Activated CD4-positive, CD25-positive, alpha-beta regulatory T cell (primary cell): ENCODE measurements at places on chromosomes 13 and 19.
A peak's percentile ranks its signal among the peaks of the same experiment; 100 is the strongest.

GRCh38 chr13:98288211-98288610 is 111.1 kb upstream of the RNF113B start:
- no peak for DNase-seq

GRCh38 chr13:73106513-73107178 is 47.8 kb downstream of the KLF5 start:
- no peak for DNase-seq

DNA sequence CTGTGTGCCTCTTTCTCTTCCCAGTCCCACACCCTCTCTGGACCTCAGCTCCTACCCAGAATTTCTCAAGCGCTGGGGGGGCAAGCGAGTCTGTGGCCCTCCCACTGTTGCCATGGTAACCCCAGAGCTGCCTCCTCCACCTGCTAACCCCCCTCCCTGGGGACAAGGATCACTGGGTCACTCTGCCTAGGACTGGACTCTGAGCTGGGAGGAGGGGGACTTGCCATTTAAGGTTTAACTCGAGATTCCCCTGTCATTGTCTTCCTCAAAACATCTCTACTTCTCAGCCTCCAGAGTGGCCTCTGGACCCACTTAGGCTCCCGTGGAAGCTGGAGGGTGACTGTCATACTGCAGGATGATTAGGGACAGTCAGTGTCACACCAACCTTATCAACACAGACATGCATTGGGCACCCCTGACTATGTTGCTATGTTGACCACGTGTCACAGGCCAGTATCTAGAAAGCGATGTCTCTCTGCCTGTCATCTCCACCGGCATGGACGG is 2.2 kb downstream of the PALM3 start:
- no peak for DNase-seq

DNA sequence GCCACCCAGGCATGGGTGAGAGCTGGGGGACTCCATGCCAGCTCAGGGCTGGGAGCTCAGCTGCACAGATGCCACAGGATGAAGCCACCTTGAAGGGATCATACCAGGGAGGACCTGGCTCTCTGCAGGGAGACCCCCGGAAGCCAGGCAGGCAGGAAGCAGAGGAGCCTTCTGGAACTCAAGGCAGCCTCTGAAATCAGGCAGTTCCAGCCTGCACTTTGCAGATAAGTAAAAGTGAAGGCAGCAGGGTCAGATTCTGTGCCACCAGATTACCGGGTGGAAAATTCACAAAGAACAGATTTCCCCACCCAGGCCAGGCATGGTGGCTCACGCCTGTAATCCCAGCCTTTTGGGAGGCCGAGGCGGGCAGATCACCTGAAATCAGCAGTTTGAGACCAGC is 2.5 kb downstream of the TMEM259 start:
- no peak for DNase-seq

DNA sequence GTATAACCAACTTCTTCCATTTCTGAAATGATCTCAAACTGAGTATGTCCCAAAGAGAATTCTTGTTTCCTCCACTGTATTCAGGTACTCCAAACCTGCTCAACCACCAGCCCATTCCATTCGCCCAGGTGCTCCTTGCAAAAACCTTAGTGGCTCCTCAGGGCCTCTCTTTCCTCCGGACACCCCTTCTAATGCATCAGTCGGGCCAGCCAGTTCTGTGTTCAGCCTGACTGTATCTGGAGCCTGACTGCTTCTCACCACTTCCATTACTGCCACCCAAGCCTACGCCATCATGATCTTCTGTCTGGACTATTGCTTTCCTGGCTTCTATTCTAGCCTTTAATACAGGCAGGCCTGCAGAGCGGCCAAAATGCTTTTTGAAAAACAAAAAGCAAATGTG is 1.5 kb downstream of the PHF11 start:
- no peak for DNase-seq

GRCh38 chr19:34345947-34346351 is 19.0 kb upstream of the GPI start:
- DNase-seq: peak; percentile 32

GRCh38 chr13:24027494-24027893 is 130.2 kb upstream of the C1QTNF9B start:
- DNase-seq: no peak

GRCh38 chr13:103156346-103156998 is 90.3 kb upstream of the SLC10A2 start:
- no peak for DNase-seq

GRCh38 chr19:51138549-51138979 is 3.5 kb upstream of the SIGLEC7 start:
- DNase-seq: no peak

- no peak for DNase-seq
These were observed 89.9 kb upstream of the MAB21L1 start for GRCh38 chr13:35566340-35566739.

- peak; percentile 11 for DNase-seq
These were observed 8.0 kb downstream of the MYO1F start for GRCh38 chr19:8569066-8569771.

DNA sequence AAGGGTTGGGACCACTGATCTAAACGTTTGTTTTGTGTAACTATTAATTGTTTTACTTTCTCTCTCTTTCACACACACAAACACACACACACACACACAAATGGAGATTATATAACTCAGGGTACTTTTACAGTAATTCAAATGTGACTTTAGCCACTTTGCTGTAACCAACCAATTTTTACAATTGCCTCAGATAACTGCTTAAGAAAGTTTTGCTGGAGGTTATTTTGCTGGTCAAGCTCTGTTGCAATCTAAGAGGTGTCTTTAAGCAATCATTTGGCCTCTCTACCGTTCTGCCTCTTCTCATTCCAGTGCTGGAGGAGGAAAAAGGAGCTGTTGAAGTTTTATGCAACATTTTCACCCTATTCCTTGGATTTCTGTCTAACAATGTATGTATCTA is 63.0 kb downstream of the TBC1D4 start:
- no peak for DNase-seq

- no peak for DNase-seq
These were observed 1.4 kb upstream of the VSTM2B start for GRCh38 chr19:29524201-29524911.

- DNase-seq: no peak
These were observed 260.4 kb downstream of the NALCN start for GRCh38 chr13:101155920-101156319.

- no peak for DNase-seq
These were observed 826.7 kb downstream of the DIAPH3 start for GRCh38 chr13:59337070-59337469.

DNA sequence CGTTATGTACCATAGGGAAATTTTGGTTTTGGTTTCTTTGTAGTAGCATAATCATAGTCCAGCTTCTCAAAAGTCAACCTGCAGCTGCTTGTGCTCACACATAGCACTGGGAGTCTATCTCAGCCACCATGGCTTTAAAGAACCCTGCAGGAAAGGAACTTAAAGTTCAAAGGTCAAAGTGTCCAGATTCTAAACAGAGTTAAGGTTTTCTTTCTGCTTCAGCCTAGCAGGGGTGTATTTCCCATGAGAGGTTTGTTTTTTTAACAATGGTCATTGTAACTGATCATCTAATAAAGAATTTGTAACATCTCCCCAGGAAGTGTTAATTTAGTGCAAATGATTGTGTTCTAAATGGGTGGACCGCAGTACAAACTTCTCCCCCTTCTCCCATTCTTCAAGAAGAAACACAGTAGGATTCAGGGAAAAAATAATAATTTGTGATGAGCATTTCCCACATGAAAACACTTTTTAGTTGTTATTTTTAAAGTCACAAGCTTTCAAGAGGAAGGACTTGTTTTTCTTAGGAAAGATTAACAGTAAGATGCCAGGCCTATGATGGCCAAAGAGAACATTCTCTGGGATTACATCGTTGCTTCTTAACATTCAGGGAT is 168.0 kb downstream of the EFNB2 start:
- DNase-seq: no peak

- DNase-seq: no peak
These were observed 5.5 kb downstream of the PHLDB3 start for GRCh38 chr19:43499042-43499441.

DNA sequence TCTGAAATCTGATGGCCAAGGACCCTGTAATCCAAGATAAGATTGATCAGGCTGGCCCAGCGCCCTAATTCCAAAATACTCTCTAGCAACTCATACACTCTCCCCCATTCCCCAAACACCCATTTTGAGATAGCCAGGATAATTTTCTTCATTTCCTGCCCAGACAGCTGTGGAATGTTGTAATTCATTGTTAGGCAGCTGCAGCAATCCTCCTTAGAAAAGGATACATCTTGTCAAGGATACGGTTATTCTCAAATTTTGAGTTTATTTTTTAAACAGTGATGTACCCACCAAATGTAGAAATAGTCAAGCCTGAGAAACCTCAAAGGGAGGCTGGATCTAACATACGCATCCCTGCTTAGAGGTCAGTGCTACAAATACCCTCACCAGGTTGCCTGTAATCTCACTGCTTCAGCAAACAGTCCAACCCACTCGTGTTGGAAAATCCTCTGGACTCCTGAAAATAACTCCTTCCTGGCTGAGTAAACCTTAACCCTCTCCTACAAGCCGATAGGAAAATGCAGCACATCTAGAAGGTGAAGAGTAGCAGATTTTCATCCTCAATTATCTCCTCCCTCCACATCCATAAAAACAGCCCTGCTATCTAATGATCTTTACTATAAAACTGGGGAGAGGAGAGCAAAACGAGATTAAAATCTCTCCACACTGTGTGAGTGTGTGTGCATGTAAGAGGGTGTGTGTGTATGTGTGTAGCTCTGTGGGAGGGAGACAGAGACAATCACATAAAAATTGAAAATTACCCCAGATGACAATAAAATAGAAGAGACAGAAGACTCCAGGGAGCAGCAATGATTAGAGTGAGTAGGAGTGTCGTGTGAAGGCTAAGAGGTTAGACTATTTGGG is 683.1 kb downstream of the DIAPH3 start:
- DNase-seq: no peak

DNA sequence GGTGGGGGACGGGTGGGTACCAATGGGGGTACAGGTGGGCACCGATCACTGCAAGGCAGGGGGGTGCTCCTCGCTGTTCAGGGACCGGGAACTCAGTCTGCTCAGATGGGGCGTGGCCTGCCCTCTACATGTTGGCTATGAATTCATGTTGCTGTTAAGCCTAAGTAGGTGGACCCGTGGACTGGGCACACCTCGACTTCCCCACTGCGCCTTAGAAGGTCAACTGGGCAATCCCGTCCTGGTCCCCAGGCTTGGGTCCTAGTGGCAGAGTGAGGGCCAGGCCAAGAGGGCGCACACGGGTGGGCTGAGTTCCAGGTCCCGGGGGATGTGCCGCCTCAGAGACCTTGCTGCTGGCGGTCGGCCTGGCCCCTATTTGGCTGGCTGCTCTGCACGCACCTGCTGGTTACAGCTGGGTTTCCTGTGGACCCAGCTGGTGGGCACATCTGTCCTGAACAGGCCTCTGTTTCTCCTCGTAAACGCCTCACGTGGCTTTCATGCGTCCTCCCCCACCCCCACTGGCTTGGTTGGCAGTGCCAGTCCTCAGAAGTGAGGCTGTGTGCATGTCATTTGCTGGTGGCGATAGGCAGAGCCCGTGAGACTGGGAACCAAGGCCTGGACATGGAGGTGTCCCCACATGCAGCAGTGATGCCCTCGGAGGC is 13.5 kb upstream of the ZNF554 start:
- no peak for DNase-seq

DNA sequence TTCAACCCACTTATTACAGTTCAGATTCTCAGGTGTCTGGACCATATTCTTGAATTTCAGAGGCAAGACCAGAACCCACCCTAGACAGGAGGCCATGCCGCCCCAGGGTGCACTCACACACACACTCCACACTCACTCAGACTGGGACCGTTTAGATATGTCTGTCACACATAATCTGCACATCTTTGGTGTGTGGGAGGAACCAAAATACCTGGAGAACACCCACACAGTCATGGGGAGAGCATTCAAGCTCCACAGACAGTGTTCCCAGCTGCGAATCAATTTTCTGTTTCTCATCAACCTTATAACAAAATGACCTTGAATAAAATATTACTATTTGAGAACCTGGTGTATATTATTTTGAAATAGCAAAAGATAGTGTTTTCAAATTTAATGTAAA is 2353.0 kb downstream of the PCDH9 start:
- no peak for DNase-seq

DNA sequence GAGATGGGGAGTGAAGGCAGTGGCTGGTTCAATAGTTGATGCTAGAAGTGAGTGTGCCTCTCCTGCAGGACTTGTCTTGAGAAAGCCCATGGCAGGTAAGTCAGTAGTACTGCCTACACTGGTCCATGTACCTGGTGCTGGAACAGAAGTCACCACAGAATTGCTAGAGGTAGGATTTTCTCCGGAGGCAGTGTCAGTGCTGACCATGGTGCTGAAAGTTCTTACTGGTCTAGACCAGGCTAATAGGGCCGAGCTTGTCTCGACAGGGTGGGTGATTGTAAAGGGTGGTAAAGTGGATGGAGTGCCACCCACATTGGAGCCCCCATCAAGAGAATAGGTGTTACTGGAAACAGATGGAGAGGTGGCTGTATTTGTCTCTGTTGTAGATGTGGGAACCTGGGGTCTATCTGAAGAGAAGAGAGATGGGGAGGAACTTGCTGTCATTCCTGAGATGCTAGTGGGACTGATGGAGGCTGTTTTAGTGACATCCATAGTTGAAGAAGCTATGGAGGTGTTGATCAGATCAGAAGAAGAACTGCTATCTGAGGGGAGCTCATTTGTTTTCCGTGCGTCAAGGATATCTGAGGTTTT is 36.6 kb downstream of the MUC16 start:
- DNase-seq: no peak

DNA sequence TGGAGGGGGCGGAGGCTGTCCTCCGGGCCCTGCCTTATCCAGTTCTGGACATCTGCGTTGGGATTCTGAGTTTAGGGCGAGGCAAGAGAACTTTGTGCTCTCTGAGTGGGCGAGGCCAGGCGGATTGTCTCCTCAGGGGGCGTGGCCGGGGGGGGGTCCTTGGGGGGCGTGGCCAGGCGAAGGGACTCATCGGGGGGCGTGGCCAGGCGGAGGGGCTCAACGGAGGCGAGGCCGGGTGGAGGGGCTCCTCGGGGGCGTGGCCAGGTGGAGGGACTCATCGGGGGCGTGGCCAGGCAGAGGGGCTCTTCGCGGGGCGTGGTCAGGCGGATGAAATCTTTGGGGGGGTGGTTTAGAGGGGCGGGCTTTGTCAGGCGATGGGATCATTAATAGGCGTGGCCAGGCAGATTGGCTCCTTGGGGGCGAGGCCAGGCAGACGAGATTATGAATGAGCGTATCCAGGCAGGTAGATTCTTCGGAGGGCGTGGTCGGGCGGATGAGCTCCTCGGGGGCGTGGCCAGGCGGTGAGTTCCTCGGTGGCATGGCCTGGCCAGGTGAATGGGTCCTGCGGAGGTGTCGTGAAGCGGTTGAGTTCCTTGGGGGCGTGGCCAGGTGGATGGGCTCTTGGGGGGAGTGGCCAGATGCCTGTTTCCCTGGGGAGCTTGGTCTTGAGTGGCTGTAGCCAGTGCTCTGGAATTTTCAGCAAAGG is 10.3 kb upstream of the CACNG7 start:
- DNase-seq: no peak

DNA sequence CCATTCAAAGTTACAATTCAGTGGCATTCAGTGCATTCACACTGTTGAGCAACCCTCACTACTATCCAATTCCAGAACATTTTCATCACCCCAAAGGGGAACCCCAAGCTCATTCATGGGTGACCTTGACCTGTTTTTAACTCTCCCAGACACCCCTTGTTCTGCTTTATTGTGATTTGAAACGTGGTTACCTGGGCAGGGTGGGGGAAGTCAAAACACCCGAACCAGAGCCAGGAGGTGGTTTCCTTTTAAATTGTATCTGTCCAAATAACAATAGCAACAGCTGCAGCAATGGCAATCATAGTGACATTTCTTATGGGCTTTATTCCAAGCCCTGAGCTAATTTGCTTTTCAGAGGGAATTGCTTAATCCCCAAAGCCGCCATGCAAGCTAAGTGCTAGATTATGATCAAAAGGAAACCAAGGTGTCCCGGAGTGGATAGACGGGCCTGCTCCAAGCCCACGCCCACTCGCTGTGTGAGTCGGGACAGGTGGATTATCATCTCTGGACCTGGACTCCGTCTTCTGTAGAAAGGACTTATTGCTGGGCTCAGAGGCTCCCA is 6.1 kb downstream of the PTGIR start:
- DNase-seq: no peak
